Kidney (tissue), 22 donors: ENCODE measurements at places on chromosomes 16 and 17. TPM values are rescaled to one million over a fixed set of nuclear protein-coding genes. Genes with fewer than 3 reads are reported as not detected.

DNA sequence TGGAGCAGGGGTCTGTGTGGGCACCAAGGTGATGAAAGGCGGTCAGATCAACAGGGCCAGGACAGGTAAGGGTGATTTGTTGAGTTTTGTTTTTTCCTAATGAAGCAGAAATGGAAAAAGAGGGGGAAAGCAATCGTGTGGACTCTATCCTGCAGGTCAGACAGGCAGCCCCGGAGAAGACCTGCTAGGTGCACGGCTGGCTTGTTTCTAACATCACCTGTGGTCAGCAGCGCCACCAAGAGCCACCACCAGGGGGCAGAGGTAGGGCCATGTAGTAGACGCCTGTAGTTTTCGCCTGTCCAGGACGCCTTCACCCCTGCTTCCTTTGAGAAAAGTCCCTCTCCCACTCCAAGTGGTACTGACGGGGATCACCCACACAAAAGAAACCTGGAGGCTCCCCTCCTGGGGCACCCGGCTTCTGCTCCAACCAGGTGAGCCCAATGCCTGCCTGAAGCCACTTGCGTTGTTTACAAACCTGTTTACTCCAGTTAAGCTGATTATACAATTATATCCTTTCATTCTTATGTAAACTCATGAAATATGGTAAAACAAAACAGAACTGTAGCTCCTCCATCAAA lies 54.2 kb upstream of the SEC14L1 start:
- H3K27ac ChIP-seq, result peak overlapping the region; percentile 22
- peak; percentile 90 for DNase-seq
- no peaks in the 10 kb centered on the region for H3K27me3 ChIP-seq
- no peak overlapping the region for H3K4me3 ChIP-seq
- H3K36me3 ChIP-seq, result no peaks in the 10 kb centered on the region

DNA sequence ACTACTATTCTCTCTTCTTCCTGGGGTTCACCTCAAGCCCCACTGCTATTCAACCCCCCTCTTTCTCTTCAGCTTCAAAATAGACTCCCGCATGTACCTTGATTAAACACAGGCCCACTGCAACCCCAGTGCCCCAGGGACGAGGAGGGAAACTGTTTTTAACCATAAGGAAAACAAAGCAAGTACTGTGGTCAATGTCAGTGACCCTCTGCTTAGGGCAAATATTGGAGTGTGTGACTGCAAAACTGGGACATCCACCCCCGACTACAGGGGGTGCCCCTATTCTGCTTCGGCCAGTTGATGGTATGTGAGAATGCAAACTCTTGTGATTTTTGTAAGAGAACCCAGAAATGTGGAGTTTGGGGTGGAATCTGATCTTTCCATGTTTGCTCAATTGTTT lies 9.5 kb upstream of the PNPO start:
- no peaks in the 10 kb centered on the region for H3K4me1 ChIP-seq
- H3K36me3 ChIP-seq, result no peaks in the 10 kb centered on the region
- H3K4me3 ChIP-seq, result no peak overlapping the region
- no peak overlapping the region for H3K27ac ChIP-seq
- no peak for DNase-seq

- H3K36me3 ChIP-seq, result peaks cover 12% of the 10 kb centered on the region
- H3K27me3 ChIP-seq, result no peaks in the 10 kb centered on the region
- DNase-seq, result no peak
- H3K4me3 ChIP-seq, result no peak overlapping the region
- H3K4me1 ChIP-seq, result no peaks in the 10 kb centered on the region
Measured at GRCh38 chr17:19805006-19805405, 56.9 kb upstream of the ALDH3A1 start.

DNA sequence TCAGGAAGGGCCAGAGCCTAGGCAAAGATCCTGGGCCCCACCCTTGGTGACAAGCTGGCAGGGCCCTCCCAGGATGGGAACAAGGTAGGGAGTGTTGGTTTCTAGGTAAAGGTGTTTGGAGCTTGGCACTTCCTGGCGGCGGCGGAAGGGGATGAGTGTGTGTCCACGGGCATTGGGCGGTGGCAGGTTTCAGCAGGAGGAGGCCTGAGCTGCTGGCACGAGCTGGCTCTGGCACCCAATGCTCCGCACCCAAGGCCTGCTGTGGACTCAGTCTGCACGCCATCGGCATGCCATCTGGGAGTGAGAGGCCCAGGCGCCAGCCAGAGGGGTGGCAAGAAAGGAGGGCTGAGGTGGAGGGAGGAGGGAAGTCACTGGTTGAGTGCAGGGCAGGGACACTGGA lies 46.9 kb upstream of the TAC4 start:
- peaks cover 3% of the 10 kb centered on the region for H3K27me3 ChIP-seq
- no peak overlapping the region for H3K27ac ChIP-seq
- H3K36me3 ChIP-seq, result no peaks in the 10 kb centered on the region
- H3K4me3 ChIP-seq, result no peak overlapping the region

DNA sequence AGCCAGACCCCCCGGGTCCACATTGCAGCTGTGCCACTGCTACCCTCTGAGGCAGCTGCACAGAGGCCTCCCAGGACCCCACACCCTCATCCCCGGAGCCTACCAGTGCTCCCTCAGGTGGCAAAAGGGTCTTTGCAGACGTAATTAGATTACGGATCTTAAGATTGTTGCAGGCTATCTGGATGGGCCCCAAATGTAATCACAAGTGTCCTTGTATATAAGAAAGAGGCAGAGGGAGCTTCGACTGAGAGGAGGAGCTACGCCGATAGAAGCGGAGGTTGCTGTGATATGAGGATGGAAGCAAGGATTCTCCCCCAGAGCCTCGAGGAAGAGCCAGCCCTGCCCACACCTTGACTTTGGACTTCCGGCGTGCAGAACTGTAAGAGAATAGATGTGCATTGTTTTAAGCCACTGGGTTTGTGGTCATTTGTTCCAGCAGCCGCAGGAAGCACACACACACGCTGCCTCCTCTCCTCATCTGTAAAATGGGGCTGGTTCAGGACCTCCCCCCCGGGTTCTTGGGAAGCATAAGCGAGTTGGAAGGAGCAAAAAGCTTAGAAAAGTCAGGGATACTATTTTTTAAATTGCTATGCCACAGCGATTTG lies 10.5 kb upstream of the RAI1 start:
- H3K27ac ChIP-seq, result no peak overlapping the region
- no peak for DNase-seq
- no peaks in the 10 kb centered on the region for H3K4me1 ChIP-seq
- no peak overlapping the region for H3K4me3 ChIP-seq
- no peaks in the 10 kb centered on the region for H3K27me3 ChIP-seq
- H3K36me3 ChIP-seq, result no peaks in the 10 kb centered on the region

- H3K4me1 ChIP-seq, result no peaks in the 10 kb centered on the region
- no peaks in the 10 kb centered on the region for H3K27me3 ChIP-seq
- no peak overlapping the region for H3K27ac ChIP-seq
- DNase-seq, result no peak
Measured at GRCh38 chr17:72733619-72734282, 358.7 kb downstream of the SLC39A11 start.

GRCh38 chr16:79250502-79251098 lies 349.9 kb downstream of the MAF start:
- no peak overlapping the region for H3K27ac ChIP-seq
- no peaks in the 10 kb centered on the region for H3K36me3 ChIP-seq
- H3K27me3 ChIP-seq, result no peaks in the 10 kb centered on the region

DNA sequence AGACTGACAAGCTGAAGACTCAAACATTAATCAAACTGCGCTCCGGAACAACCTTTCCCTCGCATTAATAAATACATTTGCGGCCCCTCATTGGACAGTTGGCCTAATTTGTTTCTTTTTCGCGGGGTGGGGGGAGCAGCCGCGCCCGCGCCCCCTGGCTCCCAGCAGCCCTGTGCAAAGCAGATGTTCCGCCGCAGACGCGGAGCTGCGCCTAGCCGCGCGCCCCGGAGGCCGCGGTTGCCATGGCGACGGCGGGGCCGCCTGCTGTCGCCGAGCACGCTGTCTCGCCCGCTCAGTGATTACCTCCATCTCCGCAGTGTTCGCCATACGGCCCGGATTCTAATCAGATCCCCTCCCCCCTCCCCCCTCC lies 25.5 kb downstream of the COPZ2 start:
- no peaks in the 10 kb centered on the region for H3K4me1 ChIP-seq
- no peaks in the 10 kb centered on the region for H3K27me3 ChIP-seq
- H3K27ac ChIP-seq, result no peak overlapping the region
- peak; percentile 77 for DNase-seq

GRCh38 chr17:4502466-4503154 lies 3.9 kb downstream of the SPNS2 start:
- H3K4me1 ChIP-seq, result peaks cover 37% of the 10 kb centered on the region
- peaks cover 5% of the 10 kb centered on the region for H3K27me3 ChIP-seq
- no peak overlapping the region for H3K27ac ChIP-seq
- H3K36me3 ChIP-seq, result no peaks in the 10 kb centered on the region

- no peak overlapping the region for H3K27ac ChIP-seq
- no peaks in the 10 kb centered on the region for H3K4me1 ChIP-seq
- no peak for DNase-seq
- no peaks in the 10 kb centered on the region for H3K27me3 ChIP-seq
Measured at GRCh38 chr17:72254808-72255449, 134.1 kb downstream of the SOX9 start.

DNA sequence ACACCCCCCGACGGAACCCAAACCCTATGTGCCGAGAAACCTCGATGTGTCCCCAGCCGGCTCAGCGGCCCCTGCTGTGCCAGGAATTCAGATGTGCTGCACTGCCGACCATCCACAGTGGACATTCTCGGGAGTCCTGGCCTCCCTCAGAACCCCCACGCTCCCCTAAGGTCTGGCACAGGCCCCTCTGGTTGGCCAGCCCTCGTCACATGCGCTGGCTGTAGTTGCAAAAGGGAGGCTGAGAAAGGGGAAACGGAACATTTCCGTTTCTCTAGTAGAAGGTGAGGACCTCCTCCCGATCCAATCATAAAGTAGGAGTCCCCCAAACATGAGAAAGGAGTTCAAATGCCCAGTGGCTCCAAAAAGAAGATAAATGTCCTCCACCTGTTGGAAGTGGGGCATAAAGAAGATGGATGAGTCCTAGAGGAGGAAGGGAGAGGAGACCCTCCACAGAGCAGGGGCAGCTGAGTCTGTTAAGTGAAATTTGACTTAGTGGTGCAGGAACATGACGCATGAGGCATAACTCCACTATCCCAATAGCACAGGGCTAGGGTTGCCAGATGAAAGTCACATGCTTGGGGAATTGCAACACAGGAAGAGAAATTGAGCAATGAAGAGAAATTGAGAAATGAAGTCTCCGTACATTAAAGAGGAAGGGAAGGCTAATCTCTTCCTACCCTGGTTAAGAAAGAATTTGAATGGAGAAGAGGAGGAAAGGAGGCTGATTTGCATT lies 49.3 kb upstream of the WSB1 start:
- DNase-seq, result no peak
- peak overlapping the region; percentile 22 for H3K27ac ChIP-seq
- H3K4me3 ChIP-seq, result no peak overlapping the region
- no peaks in the 10 kb centered on the region for H3K36me3 ChIP-seq

DNA sequence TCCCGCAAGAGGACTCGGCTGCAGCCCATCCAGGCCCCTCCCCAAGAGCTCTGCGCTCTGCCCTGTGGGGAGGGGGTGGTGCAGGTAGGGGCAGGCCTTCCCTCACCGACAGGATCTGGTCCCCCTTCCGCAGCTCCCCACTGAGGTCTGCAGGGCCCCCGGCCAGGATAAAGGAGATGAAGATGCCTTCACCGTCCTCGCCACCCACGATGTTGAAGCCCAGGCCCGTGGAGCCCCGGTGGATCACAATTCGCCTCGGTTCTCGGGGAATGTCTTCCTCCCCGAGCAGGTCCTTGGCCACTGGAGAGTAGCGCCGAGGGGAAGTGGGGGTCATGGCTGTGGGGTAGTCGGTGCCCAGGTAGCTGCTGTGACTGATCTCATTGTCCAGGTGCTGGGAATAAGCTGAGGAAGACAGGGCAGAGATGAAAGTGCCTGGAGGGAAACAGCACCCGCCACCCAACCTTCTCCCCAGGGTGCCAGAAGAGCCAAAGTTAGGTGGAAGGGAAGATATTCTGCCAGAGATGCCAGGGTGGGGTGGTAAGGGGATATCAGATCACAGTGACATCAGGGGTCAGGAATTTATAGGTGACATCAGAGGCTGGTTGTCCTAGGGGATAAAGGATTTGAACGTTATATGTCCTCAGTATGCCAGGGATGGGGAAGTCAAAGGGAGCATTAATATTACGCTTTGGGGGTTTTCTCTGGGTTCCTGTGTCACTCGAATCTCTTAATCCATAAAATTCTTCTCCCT lies 17.7 kb upstream of the ASGR1 start:
- no peaks in the 10 kb centered on the region for H3K36me3 ChIP-seq
- H3K4me1 ChIP-seq, result no peaks in the 10 kb centered on the region
- DNase-seq, result no peak
- no peak overlapping the region for H3K4me3 ChIP-seq

GRCh38 chr16:89873109-89873971 lies at the start of gene TCF25:
Gene TCF25 (plus strand): TSS chr16:89873592. CDS start chr16:89873668, 76 bp downstream.
- peaks cover 7% of the 10 kb centered on the region for H3K36me3 ChIP-seq
- peak within 1 kb of the TSS; percentile 100 for H3K27ac ChIP-seq
- H3K4me3 ChIP-seq, result peak within 1 kb of the TSS; percentile 79
- DNase-seq, result peak; percentile 97
- no peaks in the 10 kb centered on the region for H3K27me3 ChIP-seq
- H3K4me1 ChIP-seq, result peaks cover 4% of the 10 kb centered on the region

- no peak for DNase-seq
- H3K27me3 ChIP-seq, result no peaks in the 10 kb centered on the region
- H3K4me1 ChIP-seq, result no peaks in the 10 kb centered on the region
- H3K36me3 ChIP-seq, result no peaks in the 10 kb centered on the region
- H3K4me3 ChIP-seq, result no peak overlapping the region
Measured at GRCh38 chr16:85514598-85515318, 98.4 kb upstream of the GSE1 start.

- no peak overlapping the region for H3K4me3 ChIP-seq
- DNase-seq, result no peak
- H3K36me3 ChIP-seq, result no peaks in the 10 kb centered on the region
- no peaks in the 10 kb centered on the region for H3K4me1 ChIP-seq
Measured at GRCh38 chr16:66840883-66841282, 3.3 kb upstream of the CA7 start.

DNA sequence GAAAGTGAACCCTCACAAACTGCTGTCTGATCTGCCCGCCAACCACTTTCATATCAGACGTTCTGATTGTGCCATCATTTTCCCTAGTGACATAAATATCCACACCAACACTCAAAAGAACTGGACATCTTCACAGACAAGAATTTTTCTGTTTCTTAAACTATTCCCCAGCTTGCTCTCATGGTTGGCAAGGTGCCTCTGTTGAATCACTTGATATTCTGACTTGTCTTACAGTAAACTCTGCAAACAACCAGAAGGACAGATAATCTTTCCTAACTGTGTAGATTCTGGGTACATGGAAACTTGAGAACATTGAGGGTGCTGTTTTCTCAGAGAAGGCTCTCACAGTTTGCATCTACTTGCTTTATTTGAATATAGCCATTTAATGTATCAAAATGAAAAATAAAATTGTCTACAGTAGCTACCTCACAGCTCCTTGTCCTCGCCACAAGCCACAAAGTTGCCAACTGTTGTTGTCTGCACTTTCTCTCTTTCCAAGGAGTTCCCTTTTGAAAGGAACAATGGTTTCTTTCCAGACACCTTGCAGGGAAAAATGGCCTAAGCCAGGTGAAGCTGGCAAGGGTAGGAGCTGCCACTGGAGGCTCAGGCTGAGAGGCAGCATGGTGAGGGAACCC lies 46.0 kb upstream of the ADAMTS18 start:
- no peaks in the 10 kb centered on the region for H3K27me3 ChIP-seq
- no peaks in the 10 kb centered on the region for H3K4me1 ChIP-seq
- H3K27ac ChIP-seq, result no peak overlapping the region
- DNase-seq, result no peak
- H3K36me3 ChIP-seq, result no peaks in the 10 kb centered on the region

The CNGB1 gene
- polyA plus RNA-seq, result not detected

The KRT32 gene
- not detected for polyA plus RNA-seq

The HIGD1B gene
- 3.2 TPM for polyA plus RNA-seq

The ZNF385C gene
- polyA plus RNA-seq, result 1.1 TPM

The CDRT15L2 gene
- polyA plus RNA-seq, result not detected

The GABARAPL2 gene
- 247 TPM for polyA plus RNA-seq

The CCL7 gene
- polyA plus RNA-seq, result not detected
